Naive thymus-derived CD8-positive, alpha-beta T cell (primary cell): ENCODE measurements at places on chromosomes 5 and 9.

- DNase-seq: no peak
Measured at GRCh38 chr9:137787786-137788505, 89.6 kb upstream of the CACNA1B start.

GRCh38 chr9:3879726-3880505 is 354.1 kb upstream of the RFX3 start:
- DNase-seq: no peak

GRCh38 chr5:135205632-135206349 is 171.8 kb upstream of the PITX1 start:
- DNase-seq: no peak

GRCh38 chr5:68884144-68884754 is 209.6 kb upstream of the SLC30A5 start:
- peak; percentile 39 for DNase-seq

GRCh38 chr5:179256328-179257175 is 88.7 kb downstream of the ADAMTS2 start:
- no peak for DNase-seq

DNA sequence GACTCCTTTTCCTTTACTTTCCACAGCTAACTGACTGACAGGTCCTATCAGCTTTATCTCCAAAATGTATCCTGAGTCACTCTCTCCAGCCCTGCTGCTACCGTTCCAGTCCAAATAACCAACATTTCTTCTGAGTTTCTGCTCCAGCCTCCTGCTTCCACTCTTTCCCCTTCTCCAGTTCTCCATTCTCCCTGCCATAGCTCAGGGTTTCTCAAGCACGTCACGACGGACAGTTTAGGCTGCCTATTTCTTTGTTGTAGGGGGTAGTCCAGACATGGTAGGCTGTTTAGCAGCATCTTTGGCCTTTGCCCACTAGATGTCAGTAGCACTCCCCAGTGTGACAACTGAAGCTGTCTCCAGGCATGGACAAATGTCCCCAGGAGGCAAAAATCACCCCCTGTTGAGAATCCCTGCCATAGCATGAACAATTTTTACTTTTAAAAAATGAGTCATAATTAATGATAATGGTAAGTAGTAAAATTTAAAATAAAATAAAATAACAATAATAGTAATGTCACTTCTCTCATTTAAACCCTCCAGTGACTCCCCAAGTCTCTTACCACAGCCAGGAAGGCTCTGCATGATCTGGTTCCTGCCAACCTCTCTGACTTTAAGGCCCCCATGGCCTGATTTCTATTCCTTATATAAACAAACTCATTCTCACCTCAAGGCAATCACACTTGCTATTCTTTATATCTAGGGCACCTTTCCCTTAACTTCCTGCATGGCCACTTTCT is 105.4 kb upstream of the FER start:
- DNase-seq: peak; percentile 52

DNA sequence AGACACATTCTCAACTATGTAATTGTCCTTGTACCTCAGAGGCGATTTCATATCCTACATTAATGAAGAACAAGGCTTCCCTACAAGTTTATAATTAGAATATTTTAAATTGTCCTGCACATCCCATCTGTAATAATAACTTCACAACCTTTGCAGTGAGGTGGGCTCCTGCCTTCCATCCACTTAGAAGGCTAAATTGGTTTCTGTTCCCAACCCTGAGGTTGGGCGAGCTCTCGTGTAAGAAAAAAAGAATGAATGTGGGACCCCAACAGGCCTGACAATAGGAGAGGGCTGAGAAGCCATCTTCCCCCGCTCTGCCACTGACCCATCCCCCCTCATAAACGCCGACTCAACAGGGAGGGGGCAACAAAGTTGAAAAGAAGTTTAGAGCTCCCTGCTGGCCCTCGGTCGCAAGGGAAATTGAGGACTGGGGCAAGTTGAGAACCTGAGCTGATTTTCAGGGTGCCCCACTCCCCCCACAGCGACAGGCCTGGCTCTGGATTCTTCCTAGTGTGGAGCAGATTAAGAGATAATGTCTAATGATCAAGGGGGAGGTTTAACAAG is 9.4 kb downstream of the BARHL1 start:
- no peak for DNase-seq

GRCh38 chr9:126348911-126349550 is 22.4 kb downstream of the MVB12B start:
- no peak for DNase-seq

DNA sequence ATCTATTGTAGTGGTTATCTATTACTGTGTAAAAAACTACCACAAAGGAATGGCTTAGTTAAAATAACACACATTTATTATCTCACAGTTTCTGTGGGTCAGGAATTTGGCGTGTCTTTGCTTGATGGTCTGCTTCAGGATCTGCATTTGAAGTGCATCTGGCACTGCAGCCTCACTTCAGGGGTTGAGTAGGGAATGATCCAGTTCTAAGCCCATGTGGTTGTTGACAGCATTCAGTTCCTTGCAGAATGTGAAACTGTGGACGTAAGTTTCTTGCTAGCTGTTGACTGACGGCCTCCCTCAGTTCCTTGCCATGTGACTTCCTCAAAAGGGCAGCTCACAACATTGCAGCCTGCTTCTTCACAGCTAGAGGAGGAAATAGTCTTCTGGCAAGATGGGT is 2.1 kb upstream of the OGN start:
- DNase-seq: peak; percentile 36

GRCh38 chr5:78416677-78417425 is 56.4 kb downstream of the SCAMP1 start:
- no peak for DNase-seq

GRCh38 chr9:38391278-38392118 is 1.0 kb upstream of the ALDH1B1 start:
- DNase-seq: no peak

GRCh38 chr5:150658121-150658520 is 2.9 kb upstream of the MYOZ3 start:
- DNase-seq: no peak

DNA sequence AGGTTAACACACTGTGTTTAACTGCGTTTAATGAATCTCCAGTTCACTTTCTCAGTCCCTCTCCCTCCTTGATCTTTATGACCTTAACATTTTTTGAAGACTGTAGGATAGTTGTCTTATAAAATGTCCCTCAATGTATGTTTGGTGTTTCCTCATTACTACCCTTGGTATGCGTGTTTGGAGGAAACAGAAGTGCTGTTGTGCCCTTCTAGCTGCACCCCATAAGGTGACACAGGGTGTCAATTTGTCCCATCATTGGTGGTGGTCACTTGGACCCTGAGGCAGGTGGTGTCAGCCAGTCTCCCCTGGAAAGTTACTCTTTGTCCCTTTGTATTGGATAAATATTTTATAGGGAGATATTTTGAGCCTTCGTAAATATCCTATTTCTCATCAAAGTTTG is 52.3 kb downstream of the RAD23B start:
- DNase-seq: no peak

- DNase-seq: no peak
Measured at GRCh38 chr5:143601917-143602333, 198.4 kb upstream of the NR3C1 start.

DNA sequence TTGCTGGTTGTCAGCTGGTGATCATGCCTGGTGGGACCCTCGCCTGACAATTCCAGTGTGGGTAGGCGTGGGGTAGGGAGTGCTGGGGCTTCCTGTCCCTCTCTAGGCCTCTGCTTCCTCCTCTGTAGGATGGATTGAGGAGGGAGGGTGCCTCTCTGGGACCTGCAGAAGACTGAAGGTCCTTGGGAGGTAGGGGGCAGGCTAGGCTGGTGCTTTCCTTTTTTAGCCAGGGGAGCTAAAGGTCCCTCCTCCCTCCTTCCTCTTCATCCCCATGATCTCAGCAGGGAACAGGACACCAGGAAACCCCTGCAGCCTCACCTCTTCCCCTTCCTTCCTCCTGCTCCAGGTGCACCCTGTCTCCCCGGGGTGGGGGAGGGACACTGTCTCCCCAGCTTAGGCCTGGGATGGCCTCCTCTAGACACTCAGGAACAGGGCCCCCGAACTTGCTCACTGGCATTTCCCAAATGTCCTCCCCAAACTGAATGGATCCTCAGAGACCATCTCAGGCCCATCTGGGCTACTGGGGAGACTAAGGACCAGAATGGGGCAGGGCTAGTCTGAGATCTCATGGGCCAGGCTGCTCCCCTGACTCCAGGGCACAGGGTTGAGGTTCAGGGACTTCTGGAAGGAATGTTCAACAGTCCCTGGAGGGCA is 8.4 kb downstream of the SH2D3C start:
- no peak for DNase-seq

GRCh38 chr5:96440185-96440538 is 7.1 kb upstream of the PCSK1 start:
- no peak for DNase-seq

DNA sequence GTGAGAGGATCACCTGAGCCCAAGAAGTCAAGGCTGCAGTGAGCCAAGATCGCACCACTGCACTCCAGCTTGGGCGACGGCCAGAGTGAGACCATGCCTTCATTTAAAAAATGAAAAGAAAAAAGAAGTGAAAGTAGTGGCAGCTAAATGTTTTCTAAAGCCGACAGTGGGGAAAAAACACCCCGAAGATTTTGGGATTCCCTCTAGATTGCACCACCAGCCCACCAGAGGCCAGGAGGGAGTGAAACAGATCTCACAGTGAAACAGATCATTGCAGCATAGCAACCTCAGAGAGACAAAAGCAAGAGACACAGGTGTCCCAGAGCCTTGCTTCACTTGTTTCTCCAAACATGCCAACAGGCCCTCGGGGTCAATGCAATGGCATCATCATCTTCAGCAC is 156.8 kb downstream of the PAX5 start:
- no peak for DNase-seq

GRCh38 chr9:129259375-129259774 is 81.3 kb upstream of the IER5L start:
- DNase-seq: no peak

DNA sequence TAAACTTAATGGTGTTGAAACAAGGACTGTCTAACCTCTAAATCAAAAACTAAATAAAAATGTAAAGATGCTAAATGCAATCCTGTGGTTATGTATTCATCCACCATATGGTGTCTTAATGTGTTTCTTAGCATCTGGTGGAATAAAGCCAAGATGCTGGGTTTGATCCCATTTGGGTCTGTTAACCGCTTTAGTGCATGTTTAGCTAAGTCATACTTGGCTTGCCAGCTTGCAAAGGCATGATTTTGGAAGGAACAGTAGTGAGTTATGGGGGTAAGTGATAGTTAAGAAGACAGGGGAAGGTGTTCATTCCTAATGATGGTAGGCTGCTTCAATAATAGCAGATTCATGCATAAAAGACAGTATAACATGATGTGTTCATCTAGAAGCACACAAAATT is 139.0 kb upstream of the SLC27A6 start:
- no peak for DNase-seq

GRCh38 chr9:133194597-133194996 is 14.5 kb downstream of the OBP2B start:
- no peak for DNase-seq

- no peak for DNase-seq
Measured at GRCh38 chr5:39947657-39948056, 522.9 kb upstream of the DAB2 start.

GRCh38 chr5:151602806-151603205 is 11.7 kb upstream of the FAT2 start:
- DNase-seq: no peak

DNA sequence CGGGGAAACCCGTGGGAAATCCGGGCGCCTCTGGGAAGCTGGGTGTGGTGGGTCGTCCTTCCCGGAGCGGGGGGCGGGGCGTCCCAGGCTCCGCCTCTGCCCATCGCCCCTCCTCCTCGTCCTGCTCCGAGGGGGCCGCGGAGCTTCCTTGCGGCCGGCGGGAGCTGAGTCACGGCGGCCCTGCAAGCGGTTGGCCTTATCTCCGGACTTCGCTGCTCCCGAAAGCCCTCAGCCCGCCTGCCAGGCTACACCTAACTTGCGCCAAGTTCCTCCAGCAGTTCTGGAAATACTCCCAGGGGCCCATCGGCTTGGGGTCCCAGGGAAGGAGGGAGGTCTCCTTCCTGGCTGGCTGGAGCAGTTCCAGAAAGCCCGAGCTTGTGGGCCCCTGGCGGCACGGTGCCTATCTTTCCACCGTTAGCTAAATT is 54.1 kb upstream of the CDKN2AIPNL start:
- peak; percentile 34 for DNase-seq

DNA sequence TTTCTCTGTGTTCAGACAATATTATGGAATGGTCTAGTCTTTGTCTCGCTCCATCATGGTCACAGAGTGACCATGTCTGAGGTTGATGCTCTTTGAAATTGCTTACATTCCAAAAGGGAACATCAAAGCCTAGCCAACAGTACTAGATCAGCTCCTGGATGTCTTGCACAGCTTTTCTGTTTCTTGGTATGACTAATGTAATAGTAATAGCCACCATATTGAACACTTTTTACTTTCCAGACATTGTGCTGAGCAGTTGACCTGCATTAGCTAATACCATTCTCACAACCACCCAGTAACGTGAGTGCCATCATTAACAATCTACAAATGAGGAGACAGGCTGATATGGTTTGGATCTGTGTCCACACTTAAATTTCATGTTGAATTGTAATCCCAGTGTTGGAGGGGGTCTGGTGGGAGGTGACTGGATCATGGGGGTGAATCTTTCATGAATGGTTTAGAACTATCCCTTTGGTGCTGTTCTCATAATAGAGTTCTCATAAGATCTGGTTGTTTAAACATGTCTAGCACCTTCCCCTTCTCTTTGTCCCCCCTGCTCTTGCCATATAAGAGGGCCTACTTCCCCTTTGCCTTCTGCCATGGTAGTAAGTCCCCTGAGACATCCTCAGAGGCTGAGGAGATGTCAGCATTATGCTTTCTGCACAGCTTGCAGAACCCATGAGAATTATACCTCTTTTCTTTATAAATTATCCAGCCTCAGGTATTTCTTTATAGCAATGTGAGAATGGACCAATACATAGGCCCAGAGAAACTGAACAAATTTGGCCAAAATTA is 577.5 kb upstream of the CLINT1 start:
- no peak for DNase-seq

GRCh38 chr9:29800821-29801220 is 2227.5 kb upstream of the C9orf72 start:
- DNase-seq: no peak

DNA sequence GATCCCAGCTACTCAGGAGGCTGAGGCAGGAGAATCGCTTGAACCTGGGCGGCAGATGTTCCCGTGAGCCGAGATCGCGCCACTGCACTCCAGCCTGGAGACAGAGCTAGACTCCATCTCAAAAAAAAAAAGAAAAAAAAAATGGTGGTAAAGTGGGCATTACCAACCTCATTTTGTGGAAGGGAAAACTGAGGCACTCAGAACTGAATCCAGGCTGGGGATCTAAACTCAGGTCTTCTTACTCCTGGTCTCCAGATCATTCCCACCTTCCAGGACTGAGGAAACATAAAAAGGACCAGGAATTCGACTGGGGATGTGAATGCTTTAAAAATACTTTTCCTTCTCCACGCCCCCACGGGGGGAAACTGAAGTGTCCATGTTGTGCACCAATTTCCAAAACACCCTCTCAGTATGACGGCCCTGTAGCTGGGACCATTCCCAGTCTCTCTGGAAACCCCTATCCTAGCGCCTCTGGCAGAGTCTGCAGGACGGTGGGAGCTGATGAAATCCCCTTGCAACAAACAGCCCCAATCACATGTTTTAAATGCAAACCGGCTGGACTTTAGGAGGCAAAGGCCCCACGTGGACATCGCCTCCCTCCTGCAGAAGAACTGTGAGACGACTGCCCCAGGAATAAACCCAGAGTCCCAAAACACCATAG is 8.9 kb upstream of the AKNA start:
- no peak for DNase-seq

- no peak for DNase-seq
Measured at GRCh38 chr9:100911273-100911672, 117.3 kb upstream of the PLPPR1 start.

GRCh38 chr9:124296796-124297550 is 39.2 kb downstream of the NEK6 start:
- no peak for DNase-seq

- DNase-seq: no peak
Measured at GRCh38 chr5:54904425-54904824, 81.0 kb downstream of the ESM1 start.

- no peak for DNase-seq
Measured at GRCh38 chr9:124088476-124088837, 76.9 kb downstream of the LHX2 start.
